ENCODE measurements at places on chromosomes 1 and 21.
A peak's percentile ranks its signal among the peaks of the same experiment; 100 is the strongest.

- no peak for DNase-seq
These were observed 6.0 kb upstream of the SCYL3 start for GRCh38 chr1:169899519-169900217.

DNA sequence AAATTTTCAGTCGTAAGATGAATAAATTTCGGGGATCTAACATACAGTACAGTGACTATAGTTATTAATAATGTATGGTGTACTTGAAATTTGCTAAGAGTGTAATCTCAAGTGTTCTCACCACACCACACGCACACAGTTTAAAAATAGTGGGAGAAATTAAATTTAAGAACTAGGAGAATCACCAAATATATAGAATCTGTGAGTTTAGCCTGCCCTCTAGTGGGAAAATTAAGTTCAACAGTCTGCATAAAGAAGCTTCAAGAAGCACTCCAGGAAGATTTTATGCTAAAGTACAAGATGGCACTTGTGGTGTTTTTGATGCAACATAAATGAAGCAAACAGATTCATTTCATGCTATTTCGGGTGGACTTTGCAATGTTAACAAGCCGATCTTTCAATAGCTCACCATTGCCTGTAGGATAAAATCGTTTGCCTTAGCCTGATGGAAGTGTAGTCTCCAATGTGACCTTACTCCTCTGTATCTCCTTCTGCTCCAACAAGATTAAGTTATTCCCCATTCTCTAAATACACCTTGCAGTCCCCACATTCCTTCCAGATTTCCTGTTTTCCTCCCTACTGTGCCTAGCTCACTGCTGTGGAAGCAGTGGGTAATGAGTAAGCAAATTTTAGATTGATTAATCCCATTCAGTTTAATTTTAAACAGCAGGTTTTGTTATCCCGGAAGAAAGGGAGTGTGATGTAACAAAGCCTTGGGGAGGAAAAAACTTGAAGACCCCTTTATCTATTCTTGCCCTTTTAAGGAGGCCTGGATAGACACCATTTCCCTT, 8.7 kb upstream of the PIK3C2B start:
- peak; percentile 87 for DNase-seq

DNA sequence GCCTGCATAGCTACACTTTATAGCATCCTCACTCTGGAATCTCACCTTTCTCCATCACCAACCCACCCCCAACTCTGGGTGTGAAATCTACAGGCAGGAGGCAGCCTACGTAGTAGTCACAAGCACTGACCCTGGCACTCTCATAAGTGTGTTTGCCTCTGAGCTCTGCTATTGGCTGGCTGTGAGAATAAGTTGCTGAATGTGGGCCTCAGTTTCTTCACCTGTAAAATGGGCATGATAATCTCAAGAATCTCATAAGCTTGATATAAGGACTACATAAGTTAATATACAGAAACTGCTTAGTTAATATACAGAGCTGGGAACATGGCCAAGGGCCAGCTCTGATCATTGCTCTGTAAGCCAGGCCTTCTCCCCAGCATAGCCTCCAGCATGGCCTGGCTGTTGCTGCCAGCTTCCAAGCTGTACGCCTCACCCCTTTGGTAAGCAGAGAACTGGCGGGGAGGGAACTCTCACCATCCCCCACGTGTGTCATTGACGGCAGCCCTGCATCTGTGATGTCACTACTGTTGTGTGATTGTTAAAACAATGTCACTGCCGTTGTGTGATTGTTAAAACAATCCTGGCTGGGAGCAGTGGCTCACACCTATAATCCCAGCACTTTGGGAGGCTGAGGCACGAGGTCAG, 53.3 kb downstream of the SYF2 start:
- DNase-seq = no peak

GRCh38 chr1:12152113-12152891, 14.5 kb upstream of the TNFRSF1B start:
- DNase-seq = no peak

- DNase-seq = no peak
These were observed 49.1 kb downstream of the DSCAM start for GRCh38 chr21:40797891-40798290.

GRCh38 chr1:181440510-181440909, 42.8 kb upstream of the CACNA1E start:
- no peak for DNase-seq

GRCh38 chr1:161021165-161021969, 415 bp upstream of the F11R start:
- DNase-seq = peak; percentile 63

DNA sequence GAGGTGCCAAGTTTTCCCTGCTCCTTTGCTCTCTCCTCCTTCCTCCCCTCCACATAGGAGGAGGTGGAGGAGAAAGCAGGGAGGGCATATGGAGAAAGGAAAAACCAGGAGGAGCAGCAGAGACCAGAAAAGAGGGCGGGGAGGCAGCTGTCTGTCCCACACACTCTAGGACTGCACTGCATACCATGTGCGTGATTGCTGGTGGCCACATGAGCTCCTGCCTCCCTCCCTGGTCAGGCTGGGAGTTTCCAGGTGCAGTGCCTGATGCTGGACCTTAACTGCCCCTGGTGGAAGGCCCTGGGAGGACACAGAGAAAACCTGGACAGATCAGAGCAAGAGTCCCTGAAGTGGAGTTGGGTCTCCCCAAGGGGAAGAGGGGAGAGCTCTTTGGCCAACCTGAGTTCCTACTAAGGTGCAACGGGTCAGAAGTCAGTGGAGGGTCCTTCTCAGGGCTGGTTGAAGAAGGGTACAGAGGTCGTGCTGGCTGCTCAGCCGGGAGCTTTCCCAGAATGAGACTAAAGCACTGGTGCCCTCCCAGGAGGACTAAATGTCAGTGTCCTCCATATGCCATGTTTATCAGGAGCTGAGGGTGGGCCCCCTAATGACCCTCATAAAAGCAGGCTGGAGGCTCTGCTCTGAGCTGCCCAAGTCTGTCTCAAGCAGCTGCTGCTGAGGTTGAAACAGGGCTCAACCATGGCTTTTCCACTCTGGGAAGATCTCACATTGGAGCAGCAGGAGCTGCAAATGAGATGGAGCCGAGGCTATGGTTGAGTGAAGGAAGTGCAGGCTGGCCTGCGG, 3.5 kb upstream of the LGR6 start:
- no peak for DNase-seq

DNA sequence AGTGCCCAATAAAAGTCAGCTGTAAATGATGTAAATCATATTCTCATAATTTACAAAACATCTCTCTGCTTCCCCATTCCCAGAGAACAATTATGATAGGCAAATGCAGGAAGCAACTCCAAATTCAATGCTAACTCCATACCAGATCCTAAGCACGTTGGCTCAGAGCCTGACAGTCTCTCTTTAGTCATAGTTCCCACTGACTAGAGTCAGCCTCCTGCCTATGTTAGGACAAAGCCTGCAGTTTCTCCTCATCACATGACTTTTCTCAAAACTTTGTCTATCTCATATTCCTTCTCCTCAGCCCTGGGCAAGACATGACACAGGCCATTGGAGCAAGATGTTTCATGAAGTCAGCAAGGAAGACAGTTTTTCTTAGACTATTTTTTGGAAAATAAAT, 101.5 kb upstream of the COL24A1 start:
- DNase-seq = peak; percentile 61

GRCh38 chr1:246142320-246142893, 364.7 kb downstream of the SMYD3 start:
- DNase-seq = peak; percentile 95

DNA sequence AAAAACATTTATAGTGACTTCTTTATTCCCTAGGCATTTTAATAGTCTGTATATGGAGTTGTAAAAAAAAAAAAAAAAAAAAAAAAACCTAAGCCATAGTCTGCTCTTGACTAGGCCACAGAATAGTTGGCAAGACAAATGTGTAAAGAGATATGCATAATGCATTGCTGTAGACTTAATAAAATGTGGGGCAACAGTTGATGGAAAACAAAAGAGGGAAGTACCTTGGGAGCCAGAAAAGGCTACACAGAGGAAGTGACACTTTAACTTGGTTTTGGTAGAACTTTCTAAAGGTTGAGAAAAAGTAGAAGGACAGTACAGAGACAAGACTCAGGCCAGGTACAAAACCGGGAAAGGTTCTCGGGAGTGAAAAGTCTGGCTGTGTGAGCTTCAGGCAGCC, 802.9 kb upstream of the ADAMTS5 start:
- peak; percentile 41 for DNase-seq

DNA sequence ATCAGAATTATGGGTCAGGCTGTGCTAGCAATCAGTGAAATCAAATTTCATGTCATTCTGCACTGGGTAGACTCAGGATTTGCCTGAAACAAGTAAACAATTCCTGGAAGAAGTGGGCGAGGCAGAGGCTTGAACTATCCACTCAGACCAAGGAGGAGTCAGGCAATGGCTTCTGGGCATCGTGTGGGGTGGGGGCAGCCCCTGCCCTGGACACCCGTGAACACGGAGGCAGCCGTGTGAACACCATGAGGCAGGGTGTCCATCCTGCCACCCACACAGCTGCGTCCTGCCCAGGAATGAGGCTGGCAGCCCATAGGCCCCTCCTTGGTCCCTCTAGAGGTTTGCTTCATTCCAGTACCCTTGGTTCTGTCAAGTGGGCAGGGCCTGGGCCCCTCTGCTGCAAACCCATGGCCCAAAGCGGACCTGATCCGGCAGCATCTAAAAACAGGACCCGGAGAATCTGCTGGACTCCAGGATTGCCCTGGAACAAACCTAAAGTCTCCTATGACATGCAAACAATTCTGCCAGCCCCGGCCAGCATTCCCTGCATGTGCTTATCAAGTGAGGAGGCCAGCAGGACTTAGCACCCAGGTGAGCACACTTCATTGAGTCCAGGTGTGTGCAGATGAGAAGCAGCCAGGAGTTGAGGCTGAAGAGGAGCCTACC, 69.5 kb downstream of the PDE9A start:
- no peak for DNase-seq
